Bronchus fibroblast of lung (primary cell): ENCODE measurements at places on chromosomes 5 and 9. TPM values are rescaled to one million over a fixed set of nuclear protein-coding genes. Genes with fewer than 3 reads are reported as not detected.

The SELENOP gene
- total RNA-seq = 19.9 and 30.4 TPM in 2 replicates

The TRUB2 gene
- 11.1 and 15.5 TPM in 2 replicates for total RNA-seq

The GDNF gene
- total RNA-seq = not detected in 2 replicates

The PRR16 gene
- 23.9 and 28.1 TPM in 2 replicates for total RNA-seq

The IL9 gene
- total RNA-seq = not detected in 2 replicates

The CCNI2 gene
- total RNA-seq = not detected in 2 replicates

The MELK gene
- total RNA-seq = 45.6 and 54.8 TPM in 2 replicates

The PGM5 gene
- total RNA-seq = 0.34 and 1.0 TPM in 2 replicates

The C6 gene
- not detected in 2 replicates for total RNA-seq

The GADD45G gene
- total RNA-seq = 0.15 and 0.17 TPM in 2 replicates

The SLC4A9 gene
- not detected in 2 replicates for total RNA-seq

The CCNO gene
- total RNA-seq = 0.15 TPM in 1 of 2 replicates, not detected in the other

The LCN1 gene
- total RNA-seq = not detected in 2 replicates

The CBY3 gene
- not detected in 2 replicates for total RNA-seq

The SLC25A2 gene
- total RNA-seq = not detected in 2 replicates

The ZNF883 gene
- total RNA-seq = 0.74 and 1.7 TPM in 2 replicates

The UNC13B gene
- 11.1 and 11.3 TPM in 2 replicates for total RNA-seq

The ARHGEF39 gene
- total RNA-seq = 15.0 and 16.5 TPM in 2 replicates

The TIMD4 gene
- not detected in 2 replicates for total RNA-seq

The OR1Q1 gene
- not detected in 2 replicates for total RNA-seq

The MEIKIN gene
- not detected in 2 replicates for total RNA-seq

The PPP3R2 gene
- total RNA-seq = not detected in 2 replicates

The TAF11L10 gene
- not detected in 2 replicates for total RNA-seq

The CORO2A gene
- 1.5 and 2.1 TPM in 2 replicates for total RNA-seq

The CCL28 gene
- 0.34 and 0.89 TPM in 2 replicates for total RNA-seq
